ENCODE measurements at places on chromosomes 2 and 18.

- DNase-seq = no peak
Measured at GRCh38 chr2:10161206-10161931, 38.8 kb downstream of the RRM2 start.

GRCh38 chr18:73626221-73626620, 521.4 kb downstream of the FBXO15 start:
- no peak for DNase-seq

DNA sequence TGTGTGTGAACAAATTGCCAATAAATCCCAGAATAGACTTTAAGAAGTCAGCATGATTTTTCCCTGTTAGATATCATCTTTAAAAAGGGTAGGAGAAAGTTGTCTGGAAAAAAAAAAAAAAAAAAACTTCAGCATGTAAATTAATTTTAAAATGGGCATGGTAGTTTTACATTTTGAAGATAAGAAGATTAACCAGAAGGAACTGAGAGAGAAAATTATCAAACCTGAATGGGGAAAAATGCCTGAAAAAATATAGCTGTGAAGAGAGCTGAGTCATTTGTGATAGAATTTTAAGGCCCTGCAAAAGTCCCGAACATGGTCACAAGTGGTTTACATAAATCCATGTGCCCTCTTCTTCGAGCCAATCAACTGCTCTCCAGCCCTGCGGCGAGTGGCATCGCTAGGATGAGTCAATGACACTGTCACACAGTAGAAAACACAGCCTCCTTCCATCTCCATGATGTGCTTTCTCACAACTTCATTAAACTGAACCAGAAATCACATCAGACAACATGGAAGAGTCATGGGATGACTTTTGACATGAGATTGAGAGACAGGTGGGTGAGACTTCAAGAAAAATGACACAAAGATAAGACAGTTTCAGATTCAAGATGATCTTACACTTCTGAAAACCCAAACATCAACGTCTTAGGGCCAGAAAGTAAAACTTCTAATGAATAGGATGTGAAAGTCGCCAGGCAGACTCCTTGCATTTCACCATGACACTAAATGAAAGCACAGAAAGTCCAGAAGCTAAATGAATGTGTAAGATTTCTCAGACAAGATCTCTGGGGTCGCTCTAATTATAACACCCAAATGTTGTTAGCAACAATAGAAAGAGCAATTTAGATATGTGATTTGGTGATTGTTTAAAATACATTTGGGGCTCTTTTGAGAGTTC, 273.0 kb upstream of the ID2 start:
- DNase-seq = no peak

DNA sequence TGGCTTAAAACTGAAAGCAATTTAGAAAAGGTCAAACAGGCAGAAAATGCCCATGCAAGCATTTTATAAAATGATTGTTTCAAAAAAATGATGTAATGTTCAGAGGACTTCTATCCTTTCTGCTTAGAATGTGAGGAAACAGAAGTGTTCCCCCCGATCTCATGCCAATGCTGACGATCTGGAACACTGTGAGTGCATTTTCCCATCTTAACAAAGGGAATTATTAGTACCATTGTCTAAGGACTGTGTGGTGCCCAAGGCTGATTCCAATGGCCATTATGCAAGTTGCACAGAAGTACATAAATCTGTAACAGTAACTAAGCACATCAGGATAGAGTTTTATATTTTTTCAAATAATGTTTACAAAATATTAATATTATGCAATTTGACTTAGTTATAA, 185.3 kb downstream of the MYT1L start:
- no peak for DNase-seq

DNA sequence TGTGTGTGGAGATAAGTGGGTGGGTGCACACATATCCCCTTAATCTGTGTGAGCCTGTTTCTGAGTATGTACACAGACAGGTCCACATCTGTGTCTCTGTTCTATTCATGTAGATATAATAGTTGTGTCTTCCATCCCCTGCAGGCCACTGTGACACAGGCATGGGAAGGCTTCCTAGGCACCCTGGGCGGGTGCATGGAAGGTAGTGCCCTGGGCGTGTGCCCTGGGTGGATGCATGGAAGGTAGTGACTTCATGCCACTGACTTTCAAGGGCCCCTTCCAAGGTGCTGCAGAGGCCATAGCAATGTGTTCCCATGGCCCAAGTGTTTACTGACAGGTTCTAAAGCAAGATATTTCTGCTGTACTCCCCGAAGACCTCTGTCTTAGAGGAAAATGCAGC, 462.5 kb upstream of the HS6ST1 start:
- DNase-seq = no peak

DNA sequence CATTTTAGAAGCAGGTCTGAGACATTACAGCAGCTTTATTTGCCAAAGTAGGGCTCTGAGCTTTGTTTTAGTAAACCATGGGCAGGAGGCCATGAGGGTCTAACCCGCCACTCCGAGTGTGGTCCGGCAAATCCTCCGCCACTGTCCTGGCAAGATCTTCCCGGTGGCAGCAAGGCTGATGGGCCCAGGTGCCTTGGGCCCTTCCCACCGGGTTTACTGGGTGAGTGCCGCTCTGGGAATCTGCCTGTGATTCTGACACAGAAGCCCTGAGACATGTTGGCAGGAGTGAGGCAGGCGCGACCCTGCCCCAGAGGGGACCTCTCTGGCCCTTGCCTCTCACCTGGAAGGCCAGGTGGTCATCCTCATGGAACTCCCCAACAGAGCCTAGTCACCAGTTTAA, 29.9 kb downstream of the MTERF4 start:
- DNase-seq = no peak

DNA sequence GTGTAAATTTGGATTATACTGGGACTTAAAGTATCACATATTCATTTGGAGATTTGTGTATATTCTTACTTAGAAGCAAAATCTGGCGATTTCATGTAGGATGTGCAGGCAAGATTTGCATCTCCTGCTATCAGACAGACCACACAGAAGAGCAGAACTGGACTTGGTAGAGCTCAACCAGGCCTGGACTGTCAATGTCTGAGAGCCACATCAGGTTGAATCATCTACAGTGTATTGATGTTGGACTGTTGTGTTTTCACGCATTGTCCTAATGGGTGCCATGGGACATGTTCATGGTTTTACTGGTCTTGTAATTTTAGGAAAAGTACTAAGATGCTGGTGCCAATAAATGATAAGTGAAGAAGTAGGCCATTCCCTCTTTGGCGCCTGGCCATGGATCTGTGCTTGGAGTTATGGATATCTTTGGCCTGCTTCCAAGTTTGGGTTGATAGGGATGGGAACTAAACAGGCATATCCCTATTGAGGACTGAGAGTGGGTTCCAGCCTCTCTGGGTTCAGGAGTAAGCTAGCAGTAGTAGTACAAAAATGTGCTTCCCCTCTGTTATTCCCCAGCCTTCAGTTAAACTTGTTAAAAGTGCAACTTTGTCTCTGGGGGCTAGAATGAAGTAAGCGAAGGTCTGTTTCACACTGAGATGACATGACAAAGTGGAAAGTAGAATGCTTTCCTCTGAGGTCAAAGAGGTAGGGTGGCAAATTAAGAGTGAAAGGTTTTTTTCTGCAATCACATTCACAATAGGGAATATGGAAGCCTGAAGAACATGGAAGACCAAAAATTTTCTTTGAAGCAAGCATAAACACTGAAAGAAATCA, 49.2 kb upstream of the NEMP2 start:
- DNase-seq = no peak

GRCh38 chr2:11408959-11409571, 56.9 kb downstream of the E2F6 start:
- no peak for DNase-seq

DNA sequence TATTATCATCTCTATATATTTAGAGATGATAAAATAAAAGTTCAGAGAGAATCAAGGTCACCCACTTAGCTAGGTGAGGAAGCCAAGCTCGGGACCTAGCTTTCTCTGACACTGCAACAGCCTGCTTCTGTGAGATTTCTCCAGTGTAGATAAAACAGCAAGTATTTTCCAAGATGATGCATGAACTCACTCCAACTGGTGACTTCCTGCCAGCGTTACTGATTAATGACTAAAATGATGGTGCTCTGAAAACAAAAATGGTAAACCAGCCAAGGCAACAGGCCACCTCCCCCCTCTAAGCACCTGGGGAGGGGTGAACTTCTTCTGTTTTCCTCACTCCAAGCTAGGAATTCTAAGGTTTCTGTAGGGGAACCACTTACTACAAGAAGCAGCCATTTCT, 510.2 kb upstream of the ID2 start:
- DNase-seq = no peak

- DNase-seq = no peak
Measured at GRCh38 chr2:234290671-234291070, 206.2 kb downstream of the ARL4C start.

DNA sequence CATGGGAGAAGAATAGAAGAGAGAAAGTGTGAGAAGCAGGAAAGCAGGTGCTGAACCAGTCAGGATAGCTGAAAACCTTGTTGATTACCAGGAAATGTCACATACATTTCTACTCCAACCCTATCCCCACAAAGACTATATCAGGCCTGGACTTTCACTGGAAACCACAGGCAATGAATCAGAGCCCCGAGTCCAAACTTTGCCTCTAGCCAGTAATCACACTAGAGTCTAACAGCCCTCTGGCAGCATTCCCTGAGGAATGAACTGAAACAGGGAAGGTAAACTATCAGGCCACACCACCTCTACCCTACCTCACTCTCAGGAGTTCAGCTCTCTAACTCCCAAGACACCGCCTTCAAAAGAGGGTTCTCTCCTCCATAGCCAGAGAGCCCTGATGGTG, 18.7 kb upstream of the IHH start:
- no peak for DNase-seq

GRCh38 chr2:62768615-62769014, 63.1 kb downstream of the EHBP1 start:
- DNase-seq = no peak

DNA sequence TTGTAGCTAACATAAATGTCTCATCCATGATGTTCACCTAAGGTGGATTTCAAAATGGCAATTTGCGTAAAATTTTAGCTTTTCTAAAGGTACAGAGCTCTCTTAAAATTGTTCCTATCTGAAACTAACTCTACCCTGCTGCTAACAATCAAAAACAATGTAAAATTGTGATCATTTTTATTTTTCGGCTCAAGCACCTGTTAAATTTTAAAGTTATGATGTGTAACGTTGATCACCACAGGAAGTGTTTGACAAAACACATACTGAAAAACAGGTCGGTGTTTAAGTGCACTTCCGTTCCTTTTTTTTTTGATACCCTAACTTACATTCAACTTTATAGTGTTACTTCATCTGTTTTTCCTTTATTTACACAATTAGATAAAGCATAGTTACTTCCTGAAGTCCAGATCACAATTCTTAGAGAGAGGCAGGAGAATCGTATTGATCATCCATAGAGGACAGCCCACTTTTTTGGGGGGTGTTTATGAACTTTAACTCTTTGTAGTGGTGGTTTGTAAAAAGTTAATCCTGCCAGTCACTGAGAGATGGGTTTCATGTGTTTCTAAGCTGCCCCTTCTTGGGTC, 6.0 kb upstream of the NCK2 start:
- no peak for DNase-seq

GRCh38 chr2:66305718-66306117, 129.2 kb upstream of the MEIS1 start:
- no peak for DNase-seq

GRCh38 chr18:33923980-33924379, 300.7 kb downstream of the NOL4 start:
- DNase-seq = no peak

GRCh38 chr2:38440655-38441054, 63.6 kb upstream of the ATL2 start:
- DNase-seq = no peak

DNA sequence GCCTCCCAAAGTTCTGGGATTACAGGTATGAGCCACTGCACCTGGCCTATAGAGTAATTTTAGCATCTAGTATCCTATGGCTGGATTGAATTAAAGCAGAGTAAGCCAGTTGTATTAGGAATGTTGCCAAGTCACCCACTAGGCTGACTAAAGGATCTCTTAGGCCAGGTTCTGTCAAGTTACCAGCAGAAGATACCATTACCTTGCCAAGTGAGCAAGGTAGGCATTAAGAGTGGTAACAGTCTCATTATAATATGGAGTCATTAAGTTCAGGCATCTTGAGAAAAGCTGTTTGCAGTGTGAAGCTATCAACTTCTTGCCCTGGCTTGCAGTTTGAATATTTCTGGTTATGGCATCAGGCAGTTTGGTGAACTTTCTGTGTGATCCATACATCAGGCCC, 37.0 kb upstream of the MTCL1 start:
- DNase-seq = no peak

- DNase-seq = no peak
Measured at GRCh38 chr18:46630160-46630559, 26.9 kb downstream of the LOXHD1 start.

- no peak for DNase-seq
Measured at GRCh38 chr2:239876948-239877289, 148.2 kb downstream of the NDUFA10 start.

GRCh38 chr18:62987859-62988258, 272.5 kb downstream of the PHLPP1 start:
- no peak for DNase-seq

- no peak for DNase-seq
Measured at GRCh38 chr2:136356125-136357006, 238.4 kb upstream of the CXCR4 start.

GRCh38 chr2:232139171-232139594, 177.7 kb downstream of the DIS3L2 start:
- no peak for DNase-seq

DNA sequence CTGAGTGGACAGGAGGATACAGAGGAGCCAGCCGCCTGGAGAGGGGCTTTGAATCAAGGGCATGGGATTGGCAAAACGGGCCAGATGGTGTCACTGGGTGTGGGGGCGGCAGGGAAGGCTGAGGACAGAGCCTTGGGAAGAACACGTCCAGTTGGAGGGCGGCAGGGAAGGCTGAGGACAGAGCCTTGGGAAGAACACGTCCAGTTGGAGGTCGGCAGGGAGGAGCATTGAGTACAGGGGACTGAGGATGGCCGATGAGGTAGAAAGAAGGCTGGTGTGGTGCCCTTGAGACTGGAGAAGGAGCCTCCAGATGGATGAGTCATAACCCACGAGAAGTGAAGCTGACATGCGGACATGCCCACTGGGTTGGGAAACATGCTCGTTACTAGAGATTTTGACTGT, 4.5 kb downstream of the HES6 start:
- DNase-seq = no peak

GRCh38 chr18:12049978-12050811, 43.4 kb upstream of the ANKRD62 start:
- no peak for DNase-seq

- DNase-seq = no peak
Measured at GRCh38 chr2:85431570-85432205, 13.2 kb downstream of the SH2D6 start.

DNA sequence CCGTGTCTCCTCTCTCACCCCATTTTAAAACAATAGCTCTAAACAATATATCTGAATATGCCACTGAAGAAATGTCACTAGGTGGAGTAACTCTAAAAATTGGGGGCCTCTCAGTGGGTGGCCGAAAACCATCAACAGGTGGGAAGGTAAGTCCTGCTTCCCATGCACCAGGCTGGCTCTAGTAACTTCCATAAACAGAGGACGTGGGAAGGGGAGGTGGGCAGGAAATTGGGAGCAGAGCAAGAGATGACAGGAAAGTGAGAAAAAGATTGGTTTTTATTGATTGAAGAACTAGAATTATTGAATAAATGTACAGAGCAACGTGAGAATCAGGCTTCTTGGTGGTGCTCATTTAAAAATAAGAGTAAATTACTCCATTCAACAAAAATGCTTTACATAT, 170.4 kb downstream of the SOCS6 start:
- DNase-seq = no peak
